ENCODE measurements at places on chromosomes 2 and 18. TPM values are rescaled to one million over a fixed set of nuclear protein-coding genes. Genes with fewer than 3 reads are reported as not detected.

DNA sequence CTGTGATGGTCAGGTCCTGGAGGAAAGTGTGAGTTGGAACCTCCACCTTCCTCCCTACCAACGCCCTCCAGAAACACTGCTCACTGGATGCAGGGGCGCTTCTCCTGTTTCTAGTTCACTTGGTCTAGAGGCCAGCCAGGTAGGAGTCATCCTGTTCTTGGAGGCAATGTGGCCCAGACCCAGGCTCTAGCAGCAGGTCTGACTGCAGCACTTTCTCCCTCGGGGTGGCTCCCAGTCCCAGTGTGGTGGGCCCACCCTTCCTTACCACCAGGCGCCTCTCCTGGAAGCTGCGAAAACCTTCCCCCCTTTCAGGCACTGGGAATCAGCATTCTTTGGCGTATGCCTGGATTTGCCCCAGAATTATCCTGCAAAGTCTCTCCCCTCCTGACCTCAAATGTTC is 292.8 kb downstream of the SOX11 start:
- no peak for DNase-seq

Gene POTEI
- total RNA-seq = not detected

DNA sequence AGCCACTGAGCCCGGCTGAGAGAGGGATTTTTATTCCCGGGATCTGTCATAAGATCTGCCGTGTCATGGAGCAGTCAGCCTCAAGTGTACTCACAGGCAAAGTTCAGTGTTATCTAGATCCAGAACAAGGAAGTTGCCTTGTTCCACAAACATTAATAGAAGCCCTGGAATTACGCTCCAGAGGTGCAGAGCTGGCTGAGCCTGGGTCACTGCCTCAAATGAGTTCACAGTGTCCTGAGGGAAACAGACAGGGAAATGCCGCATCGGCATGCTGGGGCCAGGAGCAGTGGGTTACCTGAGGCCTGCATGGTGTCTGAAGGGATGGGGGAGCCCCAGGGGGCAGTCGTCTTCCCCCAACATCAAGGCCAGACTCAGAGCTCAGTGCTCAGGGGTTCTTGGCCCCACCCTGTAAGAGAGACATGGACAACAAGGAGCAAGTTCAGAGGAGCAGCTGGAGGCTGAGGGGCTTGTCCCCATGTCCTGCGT is 42.7 kb upstream of the ODC1 start:
- no peak for DNase-seq

GRCh38 chr2:14018620-14019019 is 613.9 kb upstream of the LRATD1 start:
- DNase-seq = no peak

Gene RGPD4
- 0.11 TPM for total RNA-seq

DNA sequence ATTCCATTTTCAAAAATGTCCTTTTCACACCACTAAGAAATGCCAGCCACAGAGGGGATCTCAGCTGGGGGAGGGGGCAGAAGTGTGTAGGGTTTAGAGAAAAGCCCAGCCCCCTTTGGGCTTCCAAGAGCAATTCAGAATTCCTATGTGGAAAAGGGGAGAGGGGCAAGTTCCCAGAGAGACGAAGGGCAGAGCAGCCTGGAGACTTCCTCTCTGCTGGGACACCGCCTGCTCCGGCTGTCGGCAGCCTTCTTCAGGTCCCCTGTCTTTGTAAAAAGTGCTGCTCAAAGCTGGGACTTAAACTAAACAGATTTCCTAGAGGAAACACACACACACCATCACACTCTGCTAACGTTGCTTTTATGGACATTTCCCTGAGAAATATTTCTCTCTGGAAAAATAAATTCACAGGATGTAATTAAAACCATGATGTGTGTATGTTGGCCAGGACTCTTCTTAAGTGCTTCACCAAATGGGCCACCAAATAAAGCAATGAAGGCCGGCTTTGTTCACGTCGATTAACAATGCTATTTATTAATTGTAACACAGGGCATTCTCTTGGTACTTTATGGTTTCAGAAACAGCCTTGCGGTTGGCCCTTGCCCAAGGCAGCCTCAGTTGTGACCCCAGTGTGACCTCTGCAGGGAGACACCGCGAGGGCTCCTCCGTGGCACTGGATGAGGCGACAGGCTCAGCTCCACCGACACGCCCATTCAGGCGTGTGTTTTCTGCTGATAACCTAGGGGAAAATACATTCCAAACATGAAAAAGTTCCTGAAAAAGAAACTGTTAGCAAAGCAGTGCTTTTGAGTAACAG is 5.6 kb upstream of the ASB1 start:
- no peak for DNase-seq

Gene UGT1A4
- total RNA-seq = not detected

Gene DOK6
- 5.2 TPM for total RNA-seq

Gene DNAJC5G
- 2.3 TPM for total RNA-seq

GRCh38 chr2:239278941-239279365 is 121.9 kb downstream of the HDAC4 start:
- no peak for DNase-seq

- no peak for DNase-seq
These were observed 80.4 kb upstream of the CCBE1 start for GRCh38 chr18:59777636-59778035.

GRCh38 chr2:216607277-216607560 is 26.0 kb upstream of the IGFBP2 start:
- DNase-seq = no peak

All from Right ventricle myocardium superior (tissue), 1 donor.